ENCODE measurements at places on chromosomes 2 and 18.

DNA sequence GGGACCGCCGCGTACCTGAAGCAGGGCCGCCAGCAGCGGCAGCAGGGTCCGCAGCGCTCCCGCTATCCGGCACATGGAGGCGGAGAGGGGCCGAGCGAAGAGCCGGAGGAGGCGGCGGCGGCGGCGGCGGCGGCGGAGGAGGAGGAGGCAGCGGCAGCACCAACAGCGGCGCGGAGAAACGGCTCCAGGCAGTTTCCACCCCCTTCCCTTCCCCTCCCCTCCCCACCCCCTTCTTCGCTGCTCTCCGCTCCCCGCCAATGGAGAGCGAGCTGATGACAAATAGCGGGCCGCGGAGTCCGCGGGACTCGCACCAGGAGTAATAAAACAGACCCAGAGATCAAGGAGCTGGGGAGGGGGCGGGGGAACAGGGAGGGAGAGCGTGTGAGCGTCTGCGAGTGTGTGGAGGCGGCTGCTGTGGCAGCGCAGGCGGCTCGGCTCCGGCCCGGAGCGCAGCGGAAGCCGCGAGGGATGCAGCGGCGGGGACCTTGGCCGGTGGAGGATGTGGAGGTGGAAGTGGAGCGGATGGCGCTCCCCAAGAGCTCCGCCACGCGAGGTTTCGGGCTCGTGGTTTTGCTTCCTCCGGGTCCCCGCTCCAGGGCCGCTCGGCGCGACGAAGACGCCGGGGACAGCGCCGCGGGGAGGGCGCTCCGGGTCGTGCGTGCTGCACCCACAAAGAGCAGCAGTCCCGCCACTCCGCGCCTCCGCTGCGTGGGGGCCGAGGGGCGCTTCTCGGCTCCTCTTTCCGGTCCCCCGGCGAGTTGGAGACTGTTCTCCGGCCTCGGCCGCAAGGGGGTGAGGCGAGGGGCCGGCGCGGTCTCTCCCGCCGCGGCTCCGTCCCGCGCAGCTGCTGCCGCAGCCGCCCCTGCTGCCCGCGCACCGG is at the start of gene CDH2:
Gene CDH2 (minus strand): TSS at position 183 of the 880 bp plus-strand sequence. CDS start 108 bp downstream, at position 75.
- no peak for DNase-seq

DNA sequence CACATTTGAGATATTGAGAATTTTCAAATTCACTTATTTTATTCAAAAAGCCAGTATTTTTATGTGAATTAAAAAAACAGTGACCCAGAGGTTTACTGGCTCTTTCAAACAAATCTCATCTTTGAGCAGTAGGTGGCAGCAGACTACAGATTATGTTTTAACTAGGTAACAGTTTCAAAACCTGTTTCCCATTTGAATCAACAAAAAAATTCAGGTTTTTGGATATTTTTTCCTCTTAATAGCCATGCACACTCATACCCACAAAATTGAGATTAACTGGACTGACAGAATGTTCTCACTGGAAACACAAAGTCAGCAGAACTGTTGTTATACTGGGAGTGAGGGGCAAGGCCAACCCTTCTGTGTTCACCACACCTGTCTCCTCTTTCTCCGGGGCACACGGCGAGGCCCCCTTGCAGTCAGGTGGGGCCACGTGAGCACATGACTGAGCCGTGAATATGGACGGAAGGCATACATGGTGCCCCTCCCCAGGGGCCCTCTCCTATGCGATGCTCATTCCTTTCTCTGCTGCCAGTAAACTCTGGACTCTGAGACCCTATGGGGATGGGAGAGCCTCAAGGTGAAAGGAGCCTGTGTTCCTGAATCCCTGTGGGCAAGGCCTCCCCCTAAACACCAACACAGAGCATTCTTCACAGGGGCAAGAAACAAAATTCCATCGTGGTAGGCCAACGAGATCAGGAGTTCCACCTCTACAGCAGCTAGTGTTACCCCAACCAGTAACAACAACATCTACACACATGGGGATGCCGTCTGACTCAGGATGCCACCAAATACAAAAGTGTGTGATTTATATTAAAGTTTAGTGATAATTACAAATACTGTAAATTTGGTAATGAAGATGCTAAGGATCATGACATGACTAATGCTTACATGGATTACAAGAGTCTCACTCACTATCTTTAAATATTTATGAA is 80.4 kb downstream of the LPIN2 start:
- DNase-seq: no peak

DNA sequence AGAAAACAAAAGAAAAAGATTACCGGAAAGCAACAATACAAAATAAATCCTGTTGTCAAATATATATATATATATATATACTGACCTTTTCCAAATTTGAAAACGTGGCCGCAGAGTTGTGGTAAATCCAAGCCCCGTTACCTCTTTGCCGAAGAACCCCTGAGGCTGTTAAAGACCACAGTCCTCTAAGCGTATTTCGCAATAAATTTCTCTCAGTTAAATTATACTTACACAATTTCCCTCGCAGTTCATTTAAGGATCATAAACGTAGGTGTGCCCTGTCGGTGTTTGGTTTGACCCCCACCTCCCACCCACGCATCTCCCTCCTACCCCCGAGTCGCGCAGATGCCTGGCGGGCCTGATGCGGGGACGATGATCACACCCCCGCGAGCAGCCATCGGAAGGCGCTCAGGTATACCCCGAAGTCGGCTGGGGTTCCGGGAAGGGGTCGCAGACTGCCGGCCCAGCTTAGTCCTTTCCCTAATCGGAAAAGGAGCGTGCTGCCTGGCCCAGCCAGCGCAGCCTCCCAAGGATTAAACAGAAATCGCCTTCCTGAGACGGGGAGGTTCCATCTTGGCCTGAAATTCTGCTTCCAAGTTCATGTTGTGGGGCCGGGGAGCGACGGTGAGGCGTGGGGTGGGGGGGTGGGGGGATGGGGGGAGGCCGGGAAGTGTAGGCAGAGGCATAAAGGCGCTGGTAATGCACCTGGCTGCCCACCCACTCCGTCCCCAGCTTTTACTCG is 2.9 kb upstream of the MEIS1 start:
- DNase-seq: no peak

- DNase-seq: peak; percentile 93
These were observed at the start of gene ASXL2 for GRCh38 chr2:25878361-25879132. TSS of gene ASXL2 (minus strand) at chr2:25878487. CDS start at chr2:25878222, 265 bp downstream.

DNA sequence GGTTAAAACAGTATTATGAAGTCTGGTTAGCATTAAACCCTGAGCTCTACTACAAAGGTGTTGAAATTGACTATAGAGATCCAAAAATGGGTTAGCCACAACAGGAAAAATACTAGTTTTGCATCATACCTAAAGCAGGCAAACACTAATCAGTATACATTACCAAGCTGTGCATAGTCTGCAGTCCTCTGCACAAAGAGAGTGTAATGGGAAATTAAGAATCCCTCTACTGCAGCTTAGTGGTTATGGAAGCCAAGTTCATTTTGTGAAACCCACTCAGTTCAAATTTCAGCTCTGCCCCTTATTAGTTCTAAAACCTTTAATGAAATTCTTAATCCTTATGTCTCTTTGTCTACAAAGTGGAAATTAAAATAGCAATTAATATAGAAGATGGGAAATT is 192.1 kb downstream of the MBD2 start:
- no peak for DNase-seq

DNA sequence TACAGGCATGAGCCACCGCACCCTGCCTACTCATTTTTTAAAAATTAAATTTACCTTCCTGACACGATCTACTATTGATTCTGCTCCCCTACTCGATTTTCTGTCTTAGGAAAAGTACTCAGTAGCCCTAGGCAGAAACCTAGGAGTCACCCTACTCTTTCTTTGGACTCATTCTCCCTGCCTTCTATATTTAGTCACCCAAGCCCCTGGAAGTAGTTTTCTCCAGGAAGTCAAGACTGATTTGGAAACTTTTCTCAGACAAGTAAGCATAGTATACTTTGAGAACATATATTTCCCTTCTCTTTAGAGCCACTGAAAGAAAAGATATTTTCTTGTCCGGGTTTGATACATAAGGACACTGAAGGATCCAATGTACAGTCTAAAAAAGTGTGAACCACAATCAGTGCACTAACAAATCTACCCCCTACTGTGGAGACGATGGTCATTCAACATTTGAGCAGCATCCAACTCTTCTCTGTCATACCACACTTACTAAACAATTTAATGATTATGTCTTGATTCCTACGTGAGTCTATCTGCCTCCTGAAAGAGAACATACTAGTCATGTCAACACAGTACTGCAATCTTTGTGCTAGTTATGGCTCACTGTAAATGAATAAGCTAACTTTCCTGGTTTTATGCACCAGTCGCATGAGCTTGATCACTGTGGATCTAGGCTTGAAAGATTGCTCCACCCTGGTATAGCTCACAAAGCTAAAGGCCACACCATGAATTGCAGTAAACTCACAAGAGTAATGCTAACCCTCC is 19.8 kb downstream of the YWHAQ start:
- no peak for DNase-seq

- DNase-seq: no peak
These were observed 487.6 kb downstream of the TMEM182 start for GRCh38 chr2:103249462-103249861.

DNA sequence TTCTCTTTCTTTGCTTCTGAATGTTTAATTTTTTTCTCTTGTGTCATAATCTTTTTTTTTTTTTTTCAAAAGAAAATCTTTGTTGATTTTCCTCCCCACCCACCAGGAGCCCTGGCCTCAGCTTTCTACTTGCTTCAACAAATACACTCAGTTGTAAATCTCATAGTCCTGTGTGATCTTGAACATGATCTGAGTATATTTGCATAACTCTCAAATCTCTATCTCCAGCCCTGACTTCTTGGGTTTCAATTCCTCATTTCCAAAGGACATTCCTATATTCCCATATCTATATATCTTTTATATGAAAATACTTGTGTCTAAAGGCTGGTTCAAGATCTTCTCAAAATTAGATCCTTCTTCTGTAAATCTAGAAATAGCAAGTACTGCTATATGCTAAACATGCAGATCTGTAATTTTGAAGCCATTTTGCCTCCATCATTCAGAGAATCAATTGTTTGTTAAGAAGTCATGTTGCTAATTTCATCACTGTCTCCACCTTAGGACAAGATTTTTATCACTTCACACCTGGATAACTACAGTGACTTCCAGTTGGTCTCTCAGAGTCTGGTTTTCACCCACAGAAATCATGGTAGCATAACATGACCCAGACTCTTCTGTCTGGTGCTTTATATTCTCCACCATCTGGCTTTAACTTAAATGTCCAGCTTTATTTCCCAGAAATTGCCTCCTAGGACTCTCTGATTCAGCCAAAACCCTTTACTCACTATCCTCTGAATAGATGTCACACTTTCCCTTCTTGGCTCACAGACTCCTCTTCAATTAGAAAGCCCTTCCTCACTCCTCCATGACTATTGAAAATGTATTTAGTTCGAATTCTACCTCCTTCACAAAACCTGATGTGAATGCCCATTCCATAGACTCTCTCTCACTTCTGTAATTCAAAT is 98.1 kb downstream of the ZEB2 start:
- no peak for DNase-seq

GRCh38 chr2:217277646-217278398 is 418.0 kb upstream of the TNP1 start:
- DNase-seq: no peak

- DNase-seq: no peak
These were observed 60.0 kb upstream of the KLF7 start for GRCh38 chr2:207225773-207226172.
